Karpas-422 (cell line): ENCODE measurements at places on chromosomes 6 and 20. TPM values are rescaled to one million over a fixed set of nuclear protein-coding genes. Genes with fewer than 3 reads are reported as not detected.

The CLVS2 gene
- total RNA-seq: not detected in 2 replicates

The SLC25A27 gene
- total RNA-seq: 167 and 178 TPM in 2 replicates

The QRSL1 gene
- total RNA-seq: 48.1 and 61.4 TPM in 2 replicates

The HSPA1B gene
- 78.6 and 143 TPM in 2 replicates for total RNA-seq

The AIF1 gene
- 0.76 TPM in 1 of 2 replicates, not detected in the other for total RNA-seq

The PPIL4 gene
- 14.2 and 25.0 TPM in 2 replicates for total RNA-seq

The PACSIN1 gene
- total RNA-seq: not detected in 2 replicates

The SLC22A3 gene
- not detected in 2 replicates for total RNA-seq

The MAFB gene
- total RNA-seq: not detected in 2 replicates

The OPN5 gene
- not detected in 2 replicates for total RNA-seq

The OTOR gene
- not detected in 2 replicates for total RNA-seq

The ADAT2 gene
- total RNA-seq: 18.7 and 21.3 TPM in 2 replicates

The WDR46 gene
- total RNA-seq: 59.6 and 91.1 TPM in 2 replicates

The PRSS35 gene
- total RNA-seq: not detected in 2 replicates

The VSX1 gene
- total RNA-seq: not detected in 2 replicates

The KHDC1 gene
- 8.2 and 12.2 TPM in 2 replicates for total RNA-seq

The SLC26A8 gene
- not detected in 2 replicates for total RNA-seq

The PLEKHG1 gene
- 69.0 and 92.4 TPM in 2 replicates for total RNA-seq

The NECAB3 gene
- 38.2 and 89.2 TPM in 2 replicates for total RNA-seq

The PRR18 gene
- 0.14 TPM in 1 of 2 replicates, not detected in the other for total RNA-seq

The CTCFL gene
- total RNA-seq: not detected in 2 replicates

The TRIM31 gene
- total RNA-seq: not detected in 2 replicates

The GNAS-AS1 gene
- 4.0 and 6.3 TPM in 2 replicates for total RNA-seq

The FOXC1 gene
- not detected in 2 replicates for total RNA-seq

The NFATC2 gene
- 22.5 and 32.3 TPM in 2 replicates for total RNA-seq

The RNF39 gene
- not detected in 2 replicates for total RNA-seq

The LRP11 gene
- 3.5 and 5.4 TPM in 2 replicates for total RNA-seq

The CHRNA4 gene
- total RNA-seq: not detected in 2 replicates

The DACT2 gene
- not detected in 2 replicates for total RNA-seq

The PREX1 gene
- total RNA-seq: not detected in 2 replicates

The DNMT3B gene
- 0.63 and 1.0 TPM in 2 replicates for total RNA-seq

The SLC35D3 gene
- not detected in 2 replicates for total RNA-seq

The APMAP gene
- total RNA-seq: 35.6 and 41.5 TPM in 2 replicates

The ELOVL2 gene
- 0.07 TPM in 1 of 2 replicates, not detected in the other for total RNA-seq

The POLR1C gene
- total RNA-seq: 50.0 and 59.4 TPM in 2 replicates

The ELOVL4 gene
- not detected in 2 replicates for total RNA-seq

The MBOAT1 gene
- total RNA-seq: not detected in 2 replicates

The NT5E gene
- total RNA-seq: not detected in 2 replicates

The SMLR1 gene
- total RNA-seq: not detected in 2 replicates

The TAAR6 gene
- total RNA-seq: not detected in 2 replicates

The OR2J3 gene
- total RNA-seq: not detected in 2 replicates

The SRXN1 gene
- 1.0 and 3.0 TPM in 2 replicates for total RNA-seq

The LIME1 gene
- total RNA-seq: 3.4 and 9.8 TPM in 2 replicates

The OOEP gene
- not detected in 2 replicates for total RNA-seq

The PGK2 gene
- total RNA-seq: not detected in 2 replicates

The RAET1L gene
- not detected in 2 replicates for total RNA-seq

The GGTLC1 gene
- total RNA-seq: not detected in 2 replicates

The ULBP3 gene
- total RNA-seq: 1.7 and 3.5 TPM in 2 replicates
